ENCODE measurements at places on chromosomes 11 and 22. TPM values are rescaled to one million over a fixed set of nuclear protein-coding genes. Genes with fewer than 3 reads are reported as not detected.

The MUC2 gene
- total RNA-seq = not detected

The TECTA gene
- total RNA-seq = 2.2 TPM

The GPHA2 gene
- not detected for total RNA-seq

The SLCO2B1 gene
- total RNA-seq = 3.5 TPM

The CABP7 gene
- total RNA-seq = not detected

The MOV10L1 gene
- not detected for total RNA-seq

The PGA3 gene
- total RNA-seq = 0.80 TPM

The ZNF280B gene
- total RNA-seq = 6.8 TPM

The ARHGEF12 gene
- total RNA-seq = 128 TPM

- no peak for DNase-seq
Observed at GRCh38 chr11:64720167-64720566, 2.8 kb downstream of the NRXN2 start.

DNA sequence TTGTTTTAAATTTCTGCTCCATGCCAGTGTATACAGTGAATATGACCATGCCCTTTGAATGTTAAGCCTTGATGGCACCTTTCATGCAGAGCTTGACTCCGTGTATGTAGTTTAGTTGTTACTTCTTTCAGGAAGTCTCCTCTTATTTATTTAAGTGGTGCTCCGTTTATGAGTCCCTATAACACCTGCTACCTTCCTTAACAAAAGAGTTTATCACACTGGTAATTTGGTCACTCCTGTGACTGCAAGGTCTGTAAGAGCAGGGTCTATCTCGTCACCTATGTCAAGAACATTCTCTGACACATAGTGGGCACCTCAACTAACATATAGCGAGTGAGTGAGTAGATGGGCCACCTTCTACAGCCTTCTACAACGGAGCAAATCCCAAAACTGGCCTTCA lies 152.5 kb downstream of the CCDC34 start:
- DNase-seq = no peak

GRCh38 chr11:112797648-112798293 lies 163.4 kb upstream of the NCAM1 start:
- DNase-seq = peak; percentile 64

DNA sequence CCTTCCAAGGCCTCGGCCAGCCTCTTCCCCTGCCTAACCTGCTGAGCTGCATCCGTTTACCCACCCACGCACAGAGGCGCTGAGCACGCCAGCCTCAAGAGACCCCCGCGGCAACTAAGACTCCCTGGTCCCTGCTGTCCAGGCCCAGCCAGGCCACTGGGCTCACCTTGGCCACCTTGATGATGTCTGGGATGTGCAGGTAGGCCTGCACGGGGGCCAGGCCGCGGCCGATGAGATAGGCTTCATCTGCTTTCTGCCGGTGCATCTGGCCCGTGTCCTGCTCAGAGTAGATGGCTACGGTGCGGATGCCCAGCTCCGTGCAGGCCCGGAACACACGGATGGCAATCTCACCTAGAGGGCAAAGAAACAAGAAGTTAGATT lies 14.6 kb downstream of the LRFN4 start:
- DNase-seq = no peak

DNA sequence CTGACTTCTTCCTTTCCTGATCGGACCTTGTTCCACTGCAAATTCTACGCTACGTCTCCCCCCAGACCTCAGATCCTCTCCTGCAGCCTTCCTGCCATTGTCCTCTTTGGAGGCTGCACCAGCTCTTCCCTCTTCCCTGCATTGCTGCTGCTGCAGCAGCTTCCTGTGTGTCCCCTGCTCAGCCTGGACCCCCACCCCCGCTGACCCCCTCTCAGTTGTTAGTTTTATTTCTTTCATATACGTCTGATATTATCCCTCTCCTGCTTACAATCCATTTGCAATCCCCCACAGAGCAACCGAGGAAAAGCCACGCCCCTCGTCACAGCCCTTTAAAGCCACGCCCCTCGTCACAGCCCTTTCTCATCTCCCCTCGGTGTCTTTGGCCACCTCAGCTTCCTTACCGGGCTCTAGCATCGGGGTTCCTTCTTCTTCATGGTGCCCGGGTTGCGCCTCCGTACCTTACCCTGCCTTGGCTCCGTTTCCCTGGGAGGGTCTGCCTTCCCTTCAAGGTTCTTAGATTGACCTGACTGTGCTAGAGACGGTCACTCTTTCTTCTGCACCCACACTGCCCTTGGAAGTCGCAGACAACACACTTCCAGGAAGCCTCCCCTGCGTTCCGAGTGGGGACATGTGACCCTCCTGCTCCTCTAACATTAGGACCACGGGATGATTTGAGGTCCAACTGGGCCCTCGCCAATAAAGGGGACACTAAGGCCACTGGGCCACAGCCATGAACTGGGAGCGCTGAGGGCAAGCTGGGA lies 4.8 kb downstream of the MRGPRG start:
- DNase-seq = no peak

- DNase-seq = no peak
Observed at GRCh38 chr11:2739531-2740274, 39.9 kb upstream of the KCNQ1OT1 start.

GRCh38 chr11:44575288-44575672 lies 9.8 kb downstream of the CD82 start:
- no peak for DNase-seq

GRCh38 chr11:44943696-44944095 lies 7.0 kb downstream of the TP53I11 start:
- no peak for DNase-seq

- DNase-seq = no peak
Observed at GRCh38 chr11:73981051-73981805, 1.4 kb downstream of the UCP2 start.

DNA sequence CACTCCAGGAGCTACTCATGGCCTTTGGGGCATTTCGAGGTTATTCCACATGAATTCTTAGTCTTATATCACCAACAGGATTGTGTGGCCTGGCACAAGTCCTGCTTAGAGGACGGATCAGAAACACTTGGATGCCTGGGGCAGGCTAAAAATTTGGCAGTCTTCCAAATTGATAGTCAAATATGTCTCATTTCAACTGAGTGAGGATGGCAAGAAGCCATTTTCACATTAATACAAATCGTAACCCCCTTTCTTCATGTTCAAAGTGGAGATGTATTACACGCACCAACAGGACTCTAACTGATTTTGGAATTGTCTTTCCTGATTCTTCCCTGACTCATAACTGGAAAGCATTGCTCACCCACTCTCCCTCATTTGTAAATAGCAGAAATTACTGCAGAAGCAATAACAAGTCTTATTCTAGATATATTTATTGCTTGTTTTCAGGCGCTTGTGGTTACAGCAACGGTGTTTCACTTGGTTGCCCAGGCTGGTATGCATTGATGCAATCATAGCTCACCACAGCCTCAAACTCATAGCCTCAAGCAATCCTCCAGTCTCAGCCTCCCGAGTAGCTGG lies 10.3 kb upstream of the CCDC86 start:
- no peak for DNase-seq

DNA sequence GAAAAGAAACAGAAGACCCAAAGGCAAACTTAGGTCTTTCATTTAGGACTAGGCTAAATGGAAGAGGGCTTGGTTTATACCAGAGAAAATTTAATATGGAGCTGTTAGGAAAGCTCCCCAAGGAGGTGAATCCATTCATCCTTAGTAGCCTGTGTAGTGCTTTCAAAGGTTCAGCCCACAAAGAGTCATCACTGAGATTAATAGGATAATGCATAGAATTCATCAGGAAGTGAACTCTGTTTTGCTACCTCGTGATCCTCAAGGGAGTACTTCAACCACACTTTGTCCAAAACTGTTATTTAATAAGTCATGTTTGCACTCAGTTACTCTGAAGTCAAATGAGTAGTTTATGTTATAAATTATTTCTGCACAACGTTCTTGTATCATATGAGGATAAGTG lies 43.3 kb upstream of the MMP7 start:
- DNase-seq = no peak

DNA sequence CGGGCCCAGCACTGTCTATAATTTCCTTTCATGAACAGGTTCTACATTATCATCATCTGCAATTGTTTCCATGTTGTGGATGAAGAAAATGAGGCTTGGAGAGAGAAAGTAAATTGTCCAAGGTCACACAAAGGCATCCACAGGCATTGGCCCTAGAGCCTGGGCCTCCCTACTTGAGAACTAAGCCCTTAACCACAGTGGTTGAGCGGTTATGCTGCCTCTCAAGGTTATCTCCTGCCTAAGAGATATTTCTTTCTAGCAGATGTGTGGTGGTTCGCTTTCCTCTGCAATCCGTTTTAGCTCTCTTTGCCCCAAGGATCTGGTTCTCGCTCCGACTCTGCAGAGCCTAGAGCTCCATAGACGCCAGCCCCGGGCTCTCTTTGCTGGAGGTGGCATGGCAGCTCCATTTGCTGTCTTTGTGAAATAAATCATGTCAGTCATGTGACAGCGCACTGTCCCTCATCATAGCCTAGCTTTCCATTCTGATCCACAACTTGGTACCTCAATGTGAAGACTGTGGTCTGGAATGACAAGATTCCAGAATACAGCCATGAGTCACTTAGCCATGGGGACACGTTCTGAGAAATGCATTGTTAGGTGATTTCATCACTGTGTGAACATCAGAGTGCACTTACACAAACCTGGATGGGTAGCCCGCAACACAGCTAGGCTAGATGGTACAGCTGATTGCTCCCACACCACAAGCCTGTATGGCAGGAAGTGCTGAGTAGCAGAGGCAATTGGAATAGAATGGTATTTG lies 27.2 kb downstream of the RPS6KA4 start:
- no peak for DNase-seq

GRCh38 chr11:48063424-48063978 lies 83.1 kb downstream of the PTPRJ start:
- no peak for DNase-seq

GRCh38 chr11:111554532-111554931 lies 14.0 kb downstream of the LAYN start:
- DNase-seq = no peak

DNA sequence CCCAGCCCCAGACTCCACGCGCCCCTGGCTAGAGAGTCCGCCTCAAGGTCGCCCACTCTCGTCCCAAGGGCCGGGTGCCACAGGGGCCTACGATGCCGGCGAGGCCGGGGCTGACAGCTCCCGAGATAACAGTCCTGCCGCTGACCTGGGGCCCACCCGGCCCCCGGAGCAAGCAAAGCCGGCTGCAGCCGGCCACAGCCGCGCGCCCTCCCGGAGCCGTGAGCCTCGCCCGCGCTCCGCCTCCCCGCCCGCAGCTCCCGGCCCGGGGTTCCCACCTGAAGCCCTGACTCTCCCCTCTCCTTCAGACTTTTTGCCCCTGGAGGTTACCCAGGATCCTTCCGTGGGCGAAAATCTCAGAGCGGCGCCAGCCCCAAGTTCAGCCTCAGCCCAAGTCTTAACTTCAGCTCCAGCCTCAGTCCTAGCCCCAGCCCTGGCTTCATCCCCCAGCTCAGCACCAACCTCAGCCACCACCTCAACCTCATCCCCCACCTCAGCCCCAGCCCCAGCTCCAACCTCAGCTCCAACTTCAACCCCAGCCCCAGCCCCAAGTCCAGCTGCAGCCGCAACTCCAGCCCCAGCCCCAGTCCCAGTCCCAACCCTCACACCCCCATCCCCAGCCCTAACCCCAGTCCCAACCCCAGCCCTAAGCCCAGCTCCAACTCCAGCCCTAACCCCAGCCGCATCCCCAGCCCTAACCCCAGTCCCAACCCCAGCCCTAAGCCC lies 1.7 kb downstream of the KLHDC7B start:
- DNase-seq = no peak

- no peak for DNase-seq
Observed at GRCh38 chr22:23553924-23554870, 25.9 kb downstream of the IGLL1 start.

All from endothelial cell (in vitro differentiated cells).